Lower leg skin (tissue), 4 donors: ENCODE measurements at places on chromosomes 1 and 21. TPM values are rescaled to one million over a fixed set of nuclear protein-coding genes. Genes with fewer than 3 reads are reported as not detected.

DNA sequence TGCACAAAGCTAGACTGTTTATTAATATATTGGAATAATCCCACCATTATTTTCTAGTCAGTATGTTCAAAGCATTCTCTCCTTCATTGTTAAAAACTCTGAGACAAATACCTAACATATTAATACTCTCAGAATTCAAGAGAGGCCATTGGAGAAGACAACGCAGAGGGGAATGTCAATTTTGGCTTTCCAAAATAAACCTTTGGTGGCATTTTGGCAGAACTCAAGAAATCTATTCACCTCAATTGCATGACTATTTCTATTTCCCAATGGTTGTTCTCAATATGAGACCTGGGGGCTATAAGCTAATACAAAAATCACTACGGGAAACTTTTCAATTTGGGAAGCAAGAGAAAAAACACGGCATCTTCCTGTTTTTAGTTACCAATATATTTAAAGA, 58.5 kb downstream of the RUSC1 start:
- no peak for DNase-seq

The OR2T33 gene
- total RNA-seq = not detected

GRCh38 chr1:166915941-166916340, 39.9 kb upstream of the TADA1 start:
- no peak for DNase-seq

The SH2D1B gene
- not detected for total RNA-seq

DNA sequence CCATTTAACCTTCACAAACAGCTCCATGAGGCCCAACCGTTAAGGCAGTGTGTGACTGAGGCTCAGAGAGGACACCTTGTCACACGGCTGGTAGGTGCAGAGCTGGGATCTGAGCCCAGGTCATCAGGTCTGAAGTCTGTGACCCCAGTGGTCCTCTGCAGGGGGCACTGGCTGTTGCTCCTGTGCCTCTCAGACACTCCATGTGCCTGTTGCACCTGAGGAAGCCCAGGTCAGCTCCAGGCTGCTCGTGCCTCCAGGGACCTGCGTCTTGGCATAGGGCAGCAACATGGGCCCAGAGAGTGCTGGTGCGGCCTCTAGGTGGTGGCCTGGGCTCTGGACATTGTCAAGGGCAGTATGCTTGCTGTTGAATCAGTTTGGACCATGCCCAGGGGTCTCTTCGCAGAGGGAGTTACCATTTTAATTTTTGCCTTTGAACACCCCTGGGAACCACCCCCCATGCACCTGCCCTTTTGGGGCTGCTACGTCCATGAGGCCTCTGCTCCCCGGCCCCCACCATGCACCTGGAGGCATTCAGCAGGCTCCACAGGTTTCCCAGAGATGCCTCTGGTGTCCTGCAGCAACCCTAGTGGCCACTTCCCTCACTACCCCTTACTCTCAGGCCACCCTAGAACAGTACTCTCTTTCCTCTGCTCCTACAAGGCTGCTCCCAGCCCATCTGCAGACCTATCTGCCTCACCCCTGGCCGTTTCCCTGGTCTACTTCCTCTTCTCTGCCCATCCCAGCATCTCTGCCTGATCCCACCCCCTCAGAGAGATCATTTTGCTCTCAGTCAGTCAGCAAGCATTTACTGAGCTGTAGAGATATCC, 25.2 kb upstream of the EPS8L3 start:
- DNase-seq = peak; percentile 72

The KLHDC8A gene
- 0.30 TPM for total RNA-seq

- no peak for DNase-seq
Observed at GRCh38 chr1:109816975-109817535, 53.3 kb upstream of the EPS8L3 start.

- no peak for DNase-seq
Observed at GRCh38 chr1:86775395-86775794, 71.0 kb downstream of the SH3GLB1 start.

DNA sequence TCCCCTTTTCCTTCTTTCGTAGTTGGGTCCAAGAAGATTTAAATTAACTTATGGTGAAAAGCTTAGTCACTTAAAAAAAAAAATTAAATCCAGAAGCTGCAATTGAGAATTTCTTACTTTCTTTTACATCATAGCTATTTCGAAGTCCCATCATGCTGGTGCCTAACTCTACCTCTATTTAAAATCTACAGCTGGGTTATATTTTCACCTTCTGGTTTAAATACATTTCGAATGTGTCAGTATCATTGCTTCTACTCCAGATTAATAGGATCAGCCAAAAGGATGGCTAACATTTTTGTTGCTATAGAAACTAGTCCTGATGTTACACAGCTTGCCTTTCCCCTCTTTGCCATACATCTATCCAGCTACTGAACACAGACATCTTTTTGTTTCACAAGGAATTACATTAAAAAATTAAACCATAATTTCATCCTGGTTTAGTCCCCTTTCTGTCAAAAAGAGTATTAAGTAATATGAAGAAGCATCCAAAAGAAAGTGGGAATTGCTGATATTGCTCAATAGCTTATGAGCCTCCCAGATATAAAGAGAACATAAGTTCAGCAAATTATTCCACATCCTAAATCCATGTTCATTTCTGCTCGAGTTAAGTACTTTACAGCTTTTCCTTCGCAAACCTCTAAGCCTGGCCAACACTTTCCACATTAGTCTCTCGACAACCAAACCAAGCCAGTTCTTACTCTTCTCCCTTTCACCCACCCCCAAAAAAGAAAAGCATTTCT, 396.7 kb upstream of the DAB1 start:
- DNase-seq = no peak

- DNase-seq = peak; percentile 16
Observed at GRCh38 chr1:167221126-167221737, 546 bp downstream of the POU2F1 start.

DNA sequence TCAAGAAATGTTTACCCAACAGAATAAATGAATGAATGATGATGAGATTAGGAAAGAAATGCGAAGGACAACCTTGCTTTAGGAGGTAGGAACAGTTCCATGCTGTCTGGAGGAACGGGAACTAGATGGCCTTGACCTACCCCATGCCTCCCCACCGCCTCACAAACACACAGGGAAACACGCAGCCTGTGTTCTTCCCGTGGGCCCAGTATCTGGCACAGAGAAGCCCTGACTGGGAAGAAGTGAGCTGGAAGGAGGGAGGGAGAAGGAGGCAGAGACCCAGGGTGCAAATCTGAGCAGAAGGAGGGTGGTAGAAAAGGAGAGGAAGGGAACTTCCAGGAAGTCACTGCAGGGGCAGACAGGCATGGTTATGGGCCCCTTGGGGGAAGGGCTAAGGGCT, 3.5 kb upstream of the ADORA1 start:
- DNase-seq = peak; percentile 31

The COL16A1 gene
- total RNA-seq = 128 TPM

GRCh38 chr1:13722808-13723360, 22.9 kb downstream of the PRDM2 start:
- no peak for DNase-seq

The C1orf210 gene
- 28.2 TPM for total RNA-seq

The ATP1A2 gene
- total RNA-seq = 5.7 TPM

The C1QA gene
- total RNA-seq = 32.9 TPM
